Eye (tissue), 1 donor: ENCODE measurements at places on chromosomes 6 and 20.

- DNase-seq = no peak
These were observed 98.9 kb downstream of the PDSS2 start for GRCh38 chr6:107360476-107360875.

DNA sequence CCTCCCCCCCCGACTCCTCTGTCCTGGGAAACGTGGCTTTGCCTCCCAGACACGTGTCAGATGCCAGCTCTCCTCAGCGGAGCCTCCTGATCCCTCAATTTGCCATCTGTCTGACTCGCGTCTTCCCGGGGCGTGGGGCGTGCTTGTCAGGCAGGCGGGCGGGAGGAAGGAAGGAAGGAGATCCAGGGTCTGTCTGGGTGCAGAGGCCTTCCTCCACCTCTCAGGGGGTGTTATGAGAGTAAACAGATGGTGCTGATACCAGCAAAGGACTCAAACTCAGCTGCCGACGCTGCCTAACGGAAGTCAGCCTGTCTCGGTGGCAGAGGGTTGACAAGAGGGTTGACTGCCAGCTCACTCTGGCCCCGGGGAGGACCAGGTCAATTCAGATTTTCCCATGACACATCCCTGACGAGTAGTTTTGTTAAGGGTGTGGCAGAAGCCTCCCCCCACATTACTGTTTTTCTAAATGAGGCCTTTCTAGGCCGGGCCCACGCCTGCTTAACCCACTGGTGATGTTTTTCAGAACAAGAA, 17.0 kb downstream of the UQCC2 start:
- DNase-seq = peak; percentile 79

DNA sequence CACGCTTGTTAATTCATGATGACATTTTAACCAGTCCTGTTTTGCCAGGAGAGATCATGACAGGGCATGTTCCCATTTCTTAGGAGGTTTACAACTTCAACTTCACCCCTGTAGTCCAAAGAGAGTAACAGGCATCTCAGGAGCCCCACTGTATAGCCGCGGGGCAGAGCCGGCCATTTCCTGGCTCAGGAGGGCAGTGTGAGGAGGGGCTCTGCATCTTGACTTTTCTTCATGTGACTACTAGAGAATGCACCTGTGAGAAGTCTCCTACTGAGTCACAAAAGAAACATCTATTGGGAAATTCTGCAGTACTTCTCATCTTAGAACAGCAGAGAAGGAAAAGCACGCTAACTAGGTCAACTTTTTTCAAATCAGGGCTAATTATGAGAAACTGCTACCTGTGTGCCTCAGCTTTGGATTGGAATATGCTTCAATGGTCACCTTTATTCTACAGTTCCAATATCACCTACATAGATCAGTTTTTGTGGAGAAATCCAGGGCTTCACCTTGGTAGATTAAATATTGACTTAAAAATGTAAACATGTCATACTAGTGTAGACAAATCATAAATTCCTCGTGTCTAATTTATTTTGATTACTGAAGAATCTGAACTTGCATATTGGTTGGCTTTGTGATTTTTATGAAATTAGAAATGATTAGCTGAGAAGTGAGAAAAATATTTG, 28.6 kb upstream of the SIM1 start:
- DNase-seq = no peak

- no peak for DNase-seq
These were observed at the start of gene PSORS1C1 for GRCh38 chr6:31114541-31114878. PSORS1C1 (plus strand) TSS chr6:31114800; CDS start chr6:31129633, 14,833 bp downstream.

DNA sequence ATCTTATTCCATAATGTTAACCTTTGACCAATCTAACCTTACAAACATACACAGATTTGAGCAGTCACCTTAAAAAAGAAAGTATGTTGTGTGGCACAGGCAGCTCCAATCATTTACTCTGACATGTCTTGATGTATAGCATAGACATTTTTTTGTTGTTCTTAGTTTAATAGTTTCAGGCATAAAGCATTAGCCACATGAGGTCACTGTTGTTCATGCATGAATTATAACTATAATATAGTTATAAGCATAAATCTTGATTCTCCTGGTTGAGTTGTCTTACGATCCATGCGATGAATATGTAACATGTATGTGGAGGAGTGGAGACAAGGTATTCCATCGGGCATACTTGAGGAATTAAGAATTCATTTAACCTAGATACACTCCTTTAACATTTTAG, 26.1 kb upstream of the NKAIN2 start:
- DNase-seq = peak; percentile 20

GRCh38 chr6:19638931-19639330, 198.2 kb upstream of the ID4 start:
- no peak for DNase-seq

- no peak for DNase-seq
These were observed 20.8 kb upstream of the MAP7 start for GRCh38 chr6:136571065-136571464.

DNA sequence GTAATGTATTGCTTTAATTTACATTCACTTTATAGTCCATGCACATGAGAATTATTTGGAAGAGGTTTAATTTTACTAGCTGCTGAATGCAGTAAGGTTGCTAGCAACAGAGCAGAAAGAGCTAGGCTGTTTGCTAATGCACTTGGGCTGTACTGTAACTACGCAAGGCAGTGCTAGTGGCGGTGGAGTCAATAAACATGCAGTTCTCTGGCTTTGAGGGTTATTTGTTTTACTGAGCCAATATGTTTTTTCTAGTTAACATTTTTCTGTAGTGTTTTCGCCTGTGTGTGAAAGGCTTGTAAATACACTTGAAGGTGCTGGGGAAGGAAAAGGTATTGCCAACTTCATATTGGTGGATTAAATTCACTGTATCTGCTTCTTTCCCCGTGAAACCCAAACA, 112.8 kb downstream of the BTBD3 start:
- DNase-seq = peak; percentile 14

DNA sequence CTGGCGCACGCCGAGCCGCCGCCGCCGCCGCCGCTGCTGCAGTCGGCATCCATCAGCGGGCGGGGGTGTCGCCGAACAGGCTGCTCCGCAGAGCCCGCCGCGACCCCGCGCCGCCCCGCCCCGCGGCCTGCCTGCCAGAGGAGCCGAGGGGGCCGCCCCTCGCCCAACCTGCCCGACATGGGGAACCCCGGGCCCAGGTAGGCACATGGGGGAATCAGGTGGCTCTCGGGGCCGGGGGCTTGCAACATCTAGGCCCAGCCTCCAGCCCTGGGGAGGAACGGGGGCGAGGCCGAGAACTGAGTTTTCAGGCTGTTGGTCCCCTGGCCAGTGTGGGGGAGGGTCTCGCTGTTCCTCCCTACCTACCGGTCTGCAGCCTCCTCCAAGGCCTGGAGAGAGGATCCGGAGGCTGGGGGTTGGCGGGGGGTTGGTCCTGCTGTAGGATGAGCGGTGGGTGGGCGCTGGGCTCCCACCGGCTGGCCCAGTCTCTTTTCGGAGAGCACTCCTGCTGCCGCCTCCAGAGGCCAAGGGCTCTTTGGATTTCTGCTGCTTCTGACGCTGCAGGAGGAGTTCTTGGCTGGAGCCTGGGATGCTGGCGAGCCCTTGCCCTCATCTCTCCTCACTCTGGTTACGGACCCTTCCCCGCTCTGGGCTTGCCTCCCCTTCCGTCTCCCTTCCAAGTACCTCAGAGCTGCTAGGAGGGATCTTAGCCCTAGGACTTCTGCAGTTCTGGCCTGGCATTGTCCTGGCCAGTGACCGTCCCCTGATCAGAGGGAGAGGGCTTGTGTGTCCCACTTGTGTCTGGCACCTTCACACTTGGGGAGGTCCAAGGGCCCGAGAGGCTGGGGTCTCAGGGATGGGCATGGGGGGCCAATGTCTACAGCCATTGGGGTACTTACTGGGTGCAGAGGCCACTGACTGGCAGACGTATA, at the start of gene EPB41L1:
Gene EPB41L1, plus strand, starts transcription at position 41 of the 929 bp plus-strand sequence. CDS start 19,038 bp downstream, outside the sequence.
- peak; percentile 78 for DNase-seq

DNA sequence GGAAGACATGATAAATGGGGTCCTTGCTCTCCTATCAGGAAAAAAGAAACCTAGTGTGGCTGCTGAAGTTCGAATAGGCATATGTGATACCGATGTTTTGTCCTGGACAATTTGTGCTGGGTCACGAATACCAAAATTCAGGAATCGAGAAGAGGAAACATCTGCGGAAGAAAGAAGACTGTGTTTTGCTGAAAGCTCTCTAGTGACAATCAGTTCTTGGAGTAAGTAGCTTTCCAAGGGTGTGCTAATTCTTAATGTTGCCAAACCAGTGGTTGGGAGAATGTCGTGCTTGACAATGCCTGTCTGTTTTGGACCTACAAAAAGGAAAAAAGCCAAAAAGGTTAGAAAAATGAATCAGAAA, 956.1 kb downstream of the PHF3 start:
- no peak for DNase-seq

DNA sequence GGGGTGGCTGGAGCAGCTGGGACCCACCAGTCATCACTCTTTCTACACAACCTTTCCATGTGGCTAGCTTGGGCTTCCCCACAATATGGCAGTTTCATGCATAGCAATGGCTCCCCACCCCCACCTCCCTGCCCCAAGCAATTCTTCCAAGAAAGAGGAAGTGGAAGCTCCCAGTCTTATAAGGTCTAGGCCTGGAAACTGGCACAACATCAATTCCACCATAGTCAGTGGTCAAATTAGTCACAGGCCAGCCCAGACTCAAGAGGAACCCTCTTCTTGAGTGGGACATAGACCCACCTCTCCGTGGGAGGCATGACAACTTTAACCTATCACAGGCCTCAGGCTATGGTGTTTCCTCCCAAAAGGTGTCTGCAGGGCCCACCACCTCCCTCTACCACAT, 17.7 kb downstream of the TGM6 start:
- no peak for DNase-seq
